ENCODE measurements at places on chromosomes 1 and 21.

- DNase-seq = no peak
Measured at GRCh38 chr1:192038567-192038966, 119.7 kb upstream of the RGS18 start.

GRCh38 chr21:41168391-41169257 lies 664 bp downstream of the BACE2 start:
- DNase-seq = no peak

GRCh38 chr1:46174448-46175231 lies at the start of gene TSPAN1:
Gene TSPAN1 (plus strand): TSS chr1:46175087. CDS start chr1:46181108, 6,021 bp downstream.
- no peak for DNase-seq

GRCh38 chr1:226029093-226029496 lies 30.0 kb upstream of the SDE2 start:
- DNase-seq = no peak

DNA sequence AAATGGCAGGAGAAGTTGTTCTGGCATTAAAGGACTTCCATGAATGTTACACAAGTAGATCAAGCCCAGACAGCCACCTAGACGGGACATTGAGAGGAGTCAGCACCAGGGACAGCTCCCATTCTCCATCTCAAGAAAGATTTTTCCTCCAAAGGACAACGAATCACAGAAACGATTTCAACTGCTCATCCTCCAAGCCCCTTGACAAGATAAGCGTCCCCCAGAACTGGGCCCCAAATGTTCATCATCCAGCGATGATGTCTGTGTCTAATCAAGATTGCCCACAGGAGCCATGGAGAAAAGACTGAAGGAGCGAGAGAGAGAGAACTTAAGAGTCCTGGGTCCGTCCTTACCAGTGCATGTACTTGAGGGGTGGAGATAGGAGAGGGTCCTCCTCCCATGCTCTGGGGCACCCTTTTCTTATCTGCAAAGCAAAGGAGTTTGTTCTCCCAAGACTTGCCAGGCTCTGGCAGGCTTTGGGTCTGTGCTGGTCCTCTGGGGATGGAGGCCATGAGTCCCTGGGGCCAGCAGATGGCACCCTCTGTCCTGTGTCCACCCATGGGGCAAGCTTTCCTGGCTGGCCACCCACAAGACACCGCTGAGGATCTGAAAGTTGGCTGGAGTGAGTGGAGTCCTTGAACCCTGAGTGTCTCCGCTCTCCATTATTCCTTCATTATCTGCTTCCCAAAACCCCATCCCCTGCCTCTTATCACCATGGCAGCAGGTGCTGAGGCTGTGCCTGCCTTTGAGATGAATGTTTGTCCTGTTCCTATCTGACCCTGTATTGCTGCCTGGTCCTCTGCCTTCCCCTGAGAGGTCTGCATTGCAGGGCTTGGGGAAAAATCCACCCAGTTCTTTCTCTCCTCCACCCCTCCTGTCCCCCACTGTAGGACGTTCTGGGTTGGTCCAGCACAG lies 164.6 kb downstream of the ACTL8 start:
- DNase-seq = no peak

- DNase-seq = no peak
Measured at GRCh38 chr21:26499495-26499894, 73.6 kb downstream of the CYYR1 start.

GRCh38 chr21:44551340-44551961 lies at the start of gene KRTAP10-2:
Gene KRTAP10-2 (minus strand): TSS chr21:44551505. CDS start chr21:44551458, 47 bp downstream.
- DNase-seq = no peak

GRCh38 chr1:188170411-188170810 lies 1341.7 kb downstream of the PLA2G4A start:
- DNase-seq = no peak

DNA sequence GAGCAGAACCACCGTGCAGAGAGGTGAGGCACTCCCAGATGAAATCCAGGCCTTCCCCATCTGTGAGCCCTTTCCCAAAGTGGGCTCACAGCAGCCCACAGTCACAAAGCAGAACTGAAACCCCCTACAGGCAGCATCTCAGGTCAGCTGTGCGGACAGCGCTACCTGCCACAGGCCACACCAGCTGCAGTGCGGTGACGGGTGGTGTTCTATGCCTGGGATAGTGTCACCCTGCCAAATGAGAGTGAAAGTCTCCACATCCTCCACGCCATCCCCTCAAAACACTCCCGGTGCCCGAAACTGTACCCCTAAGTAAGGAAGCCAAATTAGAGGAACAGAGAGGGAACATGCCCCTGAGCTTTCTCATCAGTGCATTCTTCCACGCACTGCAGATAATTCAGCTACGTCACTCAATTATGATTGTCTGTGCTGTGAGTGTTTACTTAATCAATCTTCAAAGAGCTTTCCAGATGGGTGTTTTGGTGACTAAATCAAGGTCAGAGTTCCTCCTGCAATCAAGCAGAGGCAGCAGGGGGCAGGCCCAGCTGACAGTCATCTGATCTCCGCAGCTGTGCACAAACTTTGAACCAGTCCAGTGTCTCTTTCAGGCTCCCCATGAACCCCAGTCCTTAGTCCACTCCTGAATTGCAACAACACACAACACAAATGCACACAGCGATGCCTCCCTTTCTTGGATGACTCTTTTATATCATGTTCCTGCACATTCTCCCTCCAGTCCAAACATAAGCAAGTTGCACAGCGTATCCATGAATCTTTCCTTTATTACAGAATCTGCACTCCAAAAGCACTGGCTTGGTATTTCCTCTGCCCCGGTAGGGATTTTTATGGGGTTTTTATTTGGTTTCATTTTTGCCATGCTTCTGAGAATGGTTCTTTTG lies 150.0 kb downstream of the TOMM20 start:
- no peak for DNase-seq

- no peak for DNase-seq
Measured at GRCh38 chr1:22845398-22845935, 127.2 kb downstream of the LACTBL1 start.

DNA sequence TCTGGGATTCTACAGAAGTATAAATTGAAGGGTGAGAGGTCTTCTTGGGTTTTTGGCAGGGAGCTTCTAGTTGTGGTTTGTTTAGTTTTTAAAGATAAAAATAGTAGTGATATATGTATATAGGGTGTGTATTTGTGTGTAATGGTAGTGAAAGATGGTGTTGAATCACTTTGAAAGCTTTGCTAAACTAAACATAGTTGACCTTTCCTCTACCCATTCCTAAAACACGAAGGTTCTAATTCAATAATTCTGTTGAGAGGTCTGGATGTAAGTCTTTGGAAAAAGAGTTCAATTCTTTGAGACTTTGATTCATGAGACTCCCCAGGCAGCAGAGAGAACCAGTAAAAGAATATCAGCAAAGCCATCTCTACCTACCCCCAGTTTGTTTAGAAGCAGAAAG lies 247.9 kb upstream of the DUSP10 start:
- no peak for DNase-seq

- no peak for DNase-seq
Measured at GRCh38 chr1:159266832-159267231, 35.3 kb upstream of the FCER1A start.

DNA sequence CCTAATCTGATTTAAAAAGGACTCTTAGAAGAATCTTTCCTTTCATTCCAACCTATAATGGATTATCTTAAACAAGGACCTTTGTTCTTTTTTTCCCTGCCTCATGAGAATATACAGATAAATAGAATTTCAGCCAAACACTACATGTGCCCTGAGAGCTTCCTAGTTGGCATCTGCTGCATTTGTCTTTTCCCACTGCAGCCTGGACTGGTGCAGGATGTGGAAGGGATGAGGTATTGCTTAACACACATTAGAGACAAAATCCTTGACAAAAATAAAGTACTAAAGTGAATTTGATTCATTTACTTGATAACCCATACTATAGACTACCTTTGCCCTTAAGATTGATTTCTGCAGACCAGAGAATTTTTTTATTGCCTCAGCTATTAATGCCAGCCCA lies 59.5 kb downstream of the PALMD start:
- no peak for DNase-seq
